ENCODE measurements at places on chromosomes 2 and 18.

DNA sequence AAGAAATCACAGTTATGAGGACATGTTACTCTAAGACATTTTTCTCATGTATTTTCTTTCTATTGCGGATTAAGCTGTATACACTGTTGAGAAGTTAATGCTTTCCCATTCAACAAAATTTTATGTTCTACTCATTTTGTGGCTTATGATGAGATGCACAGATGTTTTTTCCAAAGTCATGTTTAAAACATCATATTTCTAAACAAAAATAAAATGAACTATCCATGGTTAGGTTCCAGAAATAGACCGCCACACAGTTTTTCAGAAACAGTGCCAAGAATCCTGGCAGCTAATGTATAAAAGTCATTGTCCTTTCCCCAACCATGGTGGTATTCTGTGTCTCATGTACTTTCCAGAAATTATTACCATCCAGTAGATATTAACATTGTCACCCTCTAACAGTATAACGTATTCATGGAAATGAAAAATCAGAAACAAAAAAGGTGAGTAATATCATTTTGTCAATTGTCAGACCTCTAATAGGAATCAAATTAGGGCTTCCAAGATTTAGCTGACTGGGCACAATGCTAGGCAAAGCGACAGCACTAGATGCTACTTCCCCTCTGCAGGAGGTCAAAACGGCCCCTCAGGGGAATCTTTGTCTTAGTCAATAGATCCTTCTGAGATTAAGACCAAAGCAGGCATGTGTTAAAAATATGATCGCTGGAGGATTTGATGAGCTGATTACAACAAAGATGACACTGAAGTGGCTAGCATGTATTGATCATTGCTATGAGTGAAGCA lies 54.4 kb upstream of the ZNF397 start:
- H3K36me3 ChIP-seq = no peaks in the 10 kb centered on the region
- no peaks in the 10 kb centered on the region for H3K4me1 ChIP-seq
- no peak overlapping the region for H3K4me3 ChIP-seq
- H3K27ac ChIP-seq = no peak overlapping the region
- DNase-seq = no peak

- no peaks in the 10 kb centered on the region for H3K36me3 ChIP-seq
- H3K4me3 ChIP-seq = no peak overlapping the region
- no peak overlapping the region for H3K27ac ChIP-seq
- DNase-seq = no peak
Measured at GRCh38 chr18:3107740-3108151, 94.8 kb upstream of the LPIN2 start.

- peaks cover 73% of the 10 kb centered on the region for H3K4me1 ChIP-seq
- no peak for DNase-seq
- no peak overlapping the region for H3K4me3 ChIP-seq
- H3K27ac ChIP-seq = peak overlapping the region; percentile 61
Measured at GRCh38 chr18:10057401-10057893, 143.6 kb downstream of the VAPA start.

GRCh38 chr2:203532957-203533658 lies 2.0 kb downstream of the RAPH1 start:
- H3K4me1 ChIP-seq = peaks cover 13% of the 10 kb centered on the region
- peak overlapping the region; percentile 89 for H3K27ac ChIP-seq
- DNase-seq = no peak
- no peaks in the 10 kb centered on the region for H3K36me3 ChIP-seq

GRCh38 chr2:206230060-206230762 lies 44.3 kb upstream of the ZDBF2 start:
- H3K27me3 ChIP-seq = no peaks in the 10 kb centered on the region
- H3K4me3 ChIP-seq = no peak overlapping the region
- H3K36me3 ChIP-seq = no peaks in the 10 kb centered on the region
- no peak for DNase-seq

DNA sequence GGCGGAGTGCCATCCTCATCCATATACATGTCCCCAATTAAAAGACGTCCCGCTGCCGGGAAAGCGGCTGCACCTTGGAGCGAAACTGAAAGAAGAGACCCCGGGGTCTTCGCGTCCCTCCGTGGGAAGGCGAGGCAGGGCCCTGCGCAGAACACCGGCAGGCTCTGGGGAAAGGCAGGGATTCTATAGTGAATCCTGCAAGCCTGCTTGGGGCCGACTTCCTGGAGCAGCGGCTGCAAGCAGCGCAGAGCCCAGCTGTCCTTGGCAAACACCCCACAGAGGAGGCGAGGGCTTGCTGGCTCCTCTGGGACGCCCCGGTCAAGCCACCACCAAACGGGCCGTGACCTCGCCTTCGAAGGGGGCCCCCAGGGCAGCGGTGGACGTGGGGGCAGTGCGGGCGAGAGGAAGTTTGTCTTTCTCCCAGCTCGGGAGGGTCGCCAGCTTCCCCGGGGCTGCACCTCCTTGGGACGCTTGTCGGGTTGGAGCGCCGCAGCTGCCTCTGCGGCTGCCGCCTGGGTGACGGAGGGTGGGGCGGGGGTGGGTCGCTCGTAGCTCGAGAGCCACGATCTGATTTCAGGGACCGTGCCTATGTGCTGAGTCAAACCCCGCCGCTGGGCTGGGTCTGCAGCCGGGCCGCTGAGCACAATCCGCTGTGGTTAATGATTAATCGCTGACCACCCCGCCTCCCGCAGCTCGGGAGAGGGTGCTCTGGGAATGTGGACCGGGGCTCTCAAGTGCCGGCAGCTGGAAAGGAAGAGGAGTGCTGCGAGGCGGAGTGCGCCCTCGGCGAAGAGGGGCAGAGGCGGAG lies 486 bp upstream of the GPR39 start:
- H3K36me3 ChIP-seq = no peaks in the 10 kb centered on the region
- H3K27ac ChIP-seq = no peak overlapping the region
- peak; percentile 49 for DNase-seq
- H3K27me3 ChIP-seq = peaks cover 39% of the 10 kb centered on the region
- peak overlapping the region; percentile 48 for H3K4me3 ChIP-seq

- no peak overlapping the region for H3K27ac ChIP-seq
- H3K4me3 ChIP-seq = no peak overlapping the region
- no peaks in the 10 kb centered on the region for H3K27me3 ChIP-seq
- H3K4me1 ChIP-seq = no peaks in the 10 kb centered on the region
- DNase-seq = no peak
- H3K36me3 ChIP-seq = no peaks in the 10 kb centered on the region
Measured at GRCh38 chr2:180374502-180375281, 367.6 kb upstream of the CWC22 start.

GRCh38 chr2:96093528-96093927 lies 22.8 kb downstream of the ADRA2B start:
- H3K27ac ChIP-seq = no peak overlapping the region
- H3K4me3 ChIP-seq = no peak overlapping the region
- peaks cover 36% of the 10 kb centered on the region for H3K4me1 ChIP-seq
- no peaks in the 10 kb centered on the region for H3K36me3 ChIP-seq
- DNase-seq = no peak
- H3K27me3 ChIP-seq = no peaks in the 10 kb centered on the region
